LHCN-M2 (cell line): ENCODE measurements at places on chromosomes 2 and 18. TPM values are rescaled to one million over a fixed set of nuclear protein-coding genes. Genes with fewer than 3 reads are reported as not detected.

Gene LCT
- total RNA-seq: 0.06 TPM in 1 of 2 replicates, not detected in the other

Gene PROC
- total RNA-seq: not detected in 2 replicates

Gene FAM228A
- total RNA-seq: not detected in 2 replicates

Gene AKAIN1
- not detected in 2 replicates for total RNA-seq

Gene LHCGR
- total RNA-seq: not detected in 2 replicates

Gene OTOS
- total RNA-seq: not detected in 2 replicates

Gene SELENOI
- 20.8 and 21.8 TPM in 2 replicates for total RNA-seq

Gene NEU2
- total RNA-seq: not detected in 2 replicates

Gene IL36B
- total RNA-seq: not detected in 2 replicates

Gene ROCK1
- total RNA-seq: 28.3 and 31.1 TPM in 2 replicates

Gene DOK6
- not detected in 2 replicates for total RNA-seq

Gene REG3A
- not detected in 2 replicates for total RNA-seq

Gene PSMA8
- not detected in 2 replicates for total RNA-seq

Gene SH2D6
- total RNA-seq: 5.9 and 8.0 TPM in 2 replicates

Gene GLI2
- 0.23 and 0.64 TPM in 2 replicates for total RNA-seq

Gene ZBTB14
- 11.7 and 12.2 TPM in 2 replicates for total RNA-seq

Gene SIX3
- not detected in 2 replicates for total RNA-seq
